ENCODE measurements at places on chromosomes 1 and 21.

DNA sequence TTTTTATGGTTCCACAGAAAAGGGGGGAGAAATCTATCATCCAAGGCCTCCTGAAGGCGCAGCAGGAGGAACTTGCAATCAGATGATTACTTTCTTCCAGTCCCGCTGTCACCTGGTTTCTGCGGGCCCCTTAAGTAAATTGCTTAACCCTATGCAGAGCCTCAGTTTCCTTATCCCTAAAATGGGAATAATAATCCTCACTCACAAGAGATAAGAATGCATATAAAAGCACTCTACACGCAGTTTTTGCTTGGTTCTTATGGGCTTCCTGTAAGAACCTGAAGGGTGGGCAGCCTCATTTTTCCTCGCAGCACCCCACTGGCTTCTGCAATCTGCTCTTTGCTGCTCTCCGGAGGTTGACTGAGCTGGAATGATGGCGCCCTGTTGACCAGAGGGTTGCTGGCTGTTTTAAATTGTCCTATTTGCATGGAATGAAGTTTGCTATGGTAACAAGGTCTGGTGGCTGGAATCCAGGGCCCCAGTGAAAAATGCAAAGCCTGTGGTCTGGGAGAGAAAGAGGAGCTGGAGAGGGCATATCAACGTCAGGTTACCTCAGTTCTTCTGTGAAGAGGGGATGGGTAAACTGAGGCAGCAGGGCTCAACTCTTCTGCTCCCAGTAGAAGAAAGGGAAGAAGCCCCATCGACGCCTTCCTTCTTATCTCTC is 1.0 kb upstream of the KAZN start:
- no peak for DNase-seq

DNA sequence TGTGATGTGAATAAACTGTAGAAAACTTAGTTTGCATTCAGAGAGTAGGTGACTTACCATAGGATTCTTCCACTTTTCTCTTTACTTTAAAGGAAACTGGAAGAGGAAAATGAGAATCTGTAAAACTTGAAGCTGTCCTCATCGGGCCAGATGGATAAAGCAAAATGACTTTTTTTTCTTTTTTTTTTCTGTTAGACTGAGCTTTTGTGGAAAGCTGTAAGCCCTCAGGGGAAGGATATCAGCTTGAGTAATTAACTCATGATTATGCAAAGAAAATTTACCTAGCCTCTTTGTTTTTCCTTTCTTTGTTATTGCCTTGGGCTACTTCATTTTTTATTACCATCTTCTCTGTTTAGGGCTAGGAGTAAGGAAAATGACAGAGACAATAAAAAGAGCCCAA is 53.4 kb downstream of the DPH5 start:
- DNase-seq, result no peak

DNA sequence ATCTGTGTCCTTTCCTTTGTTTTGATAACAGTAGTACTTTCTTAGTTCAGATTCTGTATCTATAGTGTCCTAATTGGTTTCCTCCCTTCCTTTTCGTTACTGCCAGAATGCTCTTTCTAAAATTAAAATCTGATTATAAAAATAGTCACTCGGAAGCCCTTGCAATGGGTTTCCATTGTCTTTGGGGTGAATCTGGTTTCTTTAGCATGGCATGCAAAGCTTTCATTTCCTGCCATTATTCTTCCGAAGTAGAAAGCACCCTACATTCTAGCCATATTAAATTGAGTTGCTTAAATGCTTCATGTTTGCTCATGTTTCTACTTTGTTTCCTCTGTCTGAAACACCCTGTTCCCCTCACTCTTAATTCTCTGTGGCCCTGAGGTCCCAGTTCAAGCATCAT is 53.2 kb upstream of the MACF1 start:
- DNase-seq, result no peak

GRCh38 chr1:216884614-216885229 is 161.5 kb upstream of the ESRRG start:
- no peak for DNase-seq

DNA sequence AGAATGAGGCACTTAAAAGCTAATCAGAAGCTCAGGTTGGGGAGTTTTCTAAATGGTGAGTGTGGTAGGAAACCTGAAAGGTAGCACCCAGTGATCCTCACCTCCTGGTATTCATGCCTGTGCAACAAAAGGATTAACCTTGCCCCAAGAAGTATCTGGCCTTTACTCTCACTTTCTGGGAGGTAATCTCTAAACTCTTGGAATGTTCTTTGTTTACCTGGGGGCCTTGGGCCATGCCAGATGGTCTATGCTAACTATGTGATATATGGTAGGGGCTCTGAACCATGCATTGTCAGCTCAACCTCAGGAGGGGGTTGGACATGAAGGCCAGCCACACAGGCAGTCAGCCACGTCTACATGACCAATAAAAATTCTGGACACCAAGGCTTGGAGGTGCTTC is 24.4 kb upstream of the TRIM33 start:
- no peak for DNase-seq

DNA sequence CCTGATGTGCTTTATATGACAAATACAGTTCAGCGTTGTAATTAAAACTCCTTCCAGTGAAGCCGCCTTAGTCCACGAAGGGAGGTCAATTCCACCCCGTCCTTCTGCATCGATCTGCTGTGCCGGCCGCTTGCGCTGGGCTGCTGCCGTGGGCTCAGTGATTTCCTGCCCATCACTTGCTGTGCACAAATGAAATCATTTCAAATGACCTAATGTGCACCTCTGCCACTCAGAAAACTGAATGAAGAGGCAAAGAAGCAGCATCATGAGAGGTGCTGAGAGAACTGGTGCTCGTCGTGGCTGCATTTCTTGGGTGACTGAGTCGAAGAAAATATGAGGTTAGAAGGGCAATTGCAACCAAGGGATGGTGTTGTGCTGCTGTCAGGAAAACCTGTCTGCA is 144.3 kb upstream of the SYT6 start:
- DNase-seq, result no peak

Measured in thymus (tissue), 14 donors.